ENCODE measurements at places on chromosomes 4 and X. TPM values are rescaled to one million over a fixed set of nuclear protein-coding genes. Genes with fewer than 3 reads are reported as not detected.
A peak's percentile ranks its signal among the peaks of the same experiment; 100 is the strongest.

The GPC4 gene
- total RNA-seq = 34.1 TPM

GRCh38 chr4:77193511-77194102 is 36.6 kb downstream of the CCNG2 start:
- DNase-seq = peak; percentile 46

GRCh38 chr4:75555294-75556164 is at the start of gene ODAPH:
Gene ODAPH, plus strand, starts transcription at chr4:75556066. Its CDS starts 17 bp downstream, at chr4:75556083.
- DNase-seq = no peak

DNA sequence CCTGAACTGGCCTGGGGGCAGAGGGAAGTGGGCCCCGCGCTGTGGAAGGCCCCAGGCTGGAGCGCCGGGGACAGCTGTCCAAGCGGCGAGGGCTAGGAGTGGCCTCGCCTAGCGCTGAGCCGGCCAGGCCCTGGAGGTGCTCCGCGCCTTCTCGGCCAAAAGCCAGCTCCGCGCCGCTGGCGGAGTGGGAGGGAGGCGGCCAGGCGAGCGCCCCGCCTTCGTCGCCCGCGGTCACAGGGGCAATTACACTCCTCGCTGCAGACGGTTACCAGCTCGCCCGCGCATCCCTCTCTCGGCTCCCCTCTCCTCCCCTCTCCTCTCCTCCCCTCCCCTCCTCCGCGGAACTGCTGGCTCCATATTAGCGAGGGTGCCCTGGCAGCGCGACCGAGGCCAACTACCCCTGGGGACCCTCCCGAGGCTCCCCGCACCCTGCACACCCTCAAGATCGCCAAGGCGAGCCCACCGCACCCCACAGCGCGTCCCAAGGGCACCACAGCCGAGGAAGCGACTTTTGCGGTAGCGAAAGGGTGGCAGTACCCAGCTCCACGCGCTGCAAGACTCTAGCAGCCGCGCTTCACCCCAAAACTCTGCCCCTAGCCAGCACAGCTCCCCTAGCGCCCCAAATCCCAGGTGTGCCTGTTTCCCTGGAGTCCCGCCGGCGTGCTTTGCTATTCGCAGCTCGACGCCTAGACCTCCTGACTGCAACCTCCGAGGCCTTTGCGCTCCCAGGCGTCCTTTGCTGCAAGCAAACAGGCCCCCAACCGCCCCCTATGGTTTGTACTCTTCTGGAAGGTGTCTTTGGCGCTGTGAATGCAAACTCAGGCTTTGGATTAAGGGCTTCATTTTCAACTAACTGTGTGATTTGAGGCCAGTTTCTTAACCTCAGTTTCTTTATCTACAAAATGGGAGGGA is 91.4 kb downstream of the BCOR start:
- DNase-seq = peak; percentile 63

GRCh38 chr4:152464030-152464823 is 71.7 kb downstream of the FBXW7 start:
- DNase-seq = no peak

DNA sequence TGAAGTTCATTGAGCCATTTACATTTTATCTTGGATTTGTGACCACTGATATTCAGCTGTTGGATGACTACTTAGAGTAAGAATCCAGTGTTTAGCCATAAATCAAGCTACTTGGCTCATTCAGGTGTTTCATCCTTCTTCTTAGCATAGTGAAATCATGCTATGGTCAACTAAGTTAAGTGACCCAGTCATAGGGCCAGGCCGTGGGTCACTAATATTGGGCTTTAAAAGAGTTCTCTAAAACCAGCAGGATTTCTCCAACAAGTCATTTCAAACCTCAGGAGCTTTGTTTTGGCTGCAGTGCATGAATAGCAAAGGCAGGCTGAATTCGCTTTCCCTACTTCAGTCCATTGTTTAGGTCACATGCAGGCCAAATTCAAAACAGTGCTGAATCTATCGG is 181.0 kb downstream of the MAML3 start:
- peak; percentile 82 for DNase-seq

GRCh38 chrX:2397229-2398063 is 103.3 kb downstream of the DHRSX start:
- DNase-seq = no peak

The MAGED1 gene
- total RNA-seq = 133 TPM

- no peak for DNase-seq
Measured at GRCh38 chr4:19349416-19349815, 902.3 kb upstream of the SLIT2 start.

GRCh38 chr4:186144946-186145569 is 40.6 kb downstream of the FAM149A start:
- peak; percentile 79 for DNase-seq

- DNase-seq = peak; percentile 64
Measured at GRCh38 chr4:156117743-156118142, 164.1 kb upstream of the CTSO start.

The TRAPPC11 gene
- 34.3 TPM for total RNA-seq

The CXCL9 gene
- 0.04 TPM for total RNA-seq

GRCh38 chr4:187780070-187780469 is 215.5 kb upstream of the ZFP42 start:
- no peak for DNase-seq

DNA sequence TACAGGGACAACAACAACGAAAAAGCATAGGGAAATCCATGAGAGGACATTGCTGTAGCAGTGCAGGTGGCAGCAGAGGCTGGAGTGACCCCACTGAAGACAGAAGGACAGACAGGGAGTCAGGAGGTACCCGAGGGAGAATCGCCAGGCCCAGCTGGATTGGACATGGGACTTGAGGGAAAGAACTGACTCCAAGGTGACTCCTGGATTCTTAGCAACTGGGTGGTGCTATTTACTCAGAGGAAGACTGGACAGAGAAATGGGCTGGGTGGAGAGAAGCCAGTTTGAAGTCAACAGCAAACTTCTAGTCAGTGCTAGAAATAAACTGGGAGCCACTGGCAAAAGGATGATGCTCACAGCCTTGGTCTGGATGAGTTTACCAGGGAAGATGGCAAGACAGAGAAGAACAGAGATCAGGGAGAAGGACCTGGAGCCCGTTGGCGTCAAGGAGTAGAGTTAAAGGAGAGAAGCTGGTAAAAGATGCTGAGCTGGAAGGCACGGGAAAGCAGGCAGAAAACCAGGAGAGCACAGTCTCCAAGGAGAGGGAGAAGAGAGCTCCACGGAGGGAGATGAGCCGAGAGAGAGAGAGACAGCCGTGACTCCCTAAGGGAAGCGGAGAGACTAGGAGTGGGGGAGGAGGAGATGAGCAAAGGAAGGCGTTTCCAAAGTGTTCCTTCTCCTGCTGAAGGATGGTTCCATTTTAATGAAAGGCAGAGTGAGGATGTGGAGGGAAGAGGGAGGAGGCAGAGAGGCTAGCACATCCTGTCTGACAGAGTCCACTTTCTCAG is 119.4 kb downstream of the AFAP1 start:
- no peak for DNase-seq

DNA sequence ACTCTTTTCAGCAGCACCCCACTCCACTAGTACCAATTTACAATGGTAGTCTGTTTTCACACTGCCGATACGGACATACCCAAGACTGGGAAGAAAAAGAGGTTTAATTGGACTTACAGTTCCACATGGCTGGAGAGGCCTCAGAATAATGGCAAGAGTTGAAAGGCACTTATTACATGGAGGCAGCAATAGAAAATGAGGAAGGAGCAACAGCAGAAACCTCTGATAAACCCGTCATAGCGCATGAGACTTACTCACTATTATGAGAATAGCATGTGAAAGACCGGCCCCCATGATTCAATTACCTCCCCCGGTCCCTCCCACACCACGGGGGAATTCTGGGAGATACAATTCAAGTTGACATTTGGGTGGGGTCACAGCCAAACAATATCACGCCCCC is 34.1 kb upstream of the MAGEA4 start:
- no peak for DNase-seq

The SYP gene
- 1.2 TPM for total RNA-seq

DNA sequence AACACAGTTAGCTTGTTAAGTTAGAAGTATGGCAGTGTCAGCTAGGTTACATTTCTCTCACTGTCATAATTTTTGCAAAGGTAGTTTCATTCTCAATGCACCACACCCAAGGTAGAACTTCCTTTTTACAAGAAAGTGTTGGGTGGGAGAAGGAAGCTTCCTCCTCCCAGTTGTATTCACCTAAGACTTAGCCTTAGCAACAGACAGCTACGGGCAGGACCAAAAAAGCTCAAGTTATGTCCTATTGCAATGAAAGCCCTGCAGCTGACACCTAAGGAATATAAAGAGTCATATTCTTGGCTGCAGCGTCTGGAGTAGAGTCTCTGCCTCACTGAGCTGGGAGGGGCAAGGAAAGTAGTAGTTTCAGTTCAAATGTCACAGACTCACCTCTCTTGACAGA is 25.1 kb upstream of the PRDM8 start:
- DNase-seq = no peak

DNA sequence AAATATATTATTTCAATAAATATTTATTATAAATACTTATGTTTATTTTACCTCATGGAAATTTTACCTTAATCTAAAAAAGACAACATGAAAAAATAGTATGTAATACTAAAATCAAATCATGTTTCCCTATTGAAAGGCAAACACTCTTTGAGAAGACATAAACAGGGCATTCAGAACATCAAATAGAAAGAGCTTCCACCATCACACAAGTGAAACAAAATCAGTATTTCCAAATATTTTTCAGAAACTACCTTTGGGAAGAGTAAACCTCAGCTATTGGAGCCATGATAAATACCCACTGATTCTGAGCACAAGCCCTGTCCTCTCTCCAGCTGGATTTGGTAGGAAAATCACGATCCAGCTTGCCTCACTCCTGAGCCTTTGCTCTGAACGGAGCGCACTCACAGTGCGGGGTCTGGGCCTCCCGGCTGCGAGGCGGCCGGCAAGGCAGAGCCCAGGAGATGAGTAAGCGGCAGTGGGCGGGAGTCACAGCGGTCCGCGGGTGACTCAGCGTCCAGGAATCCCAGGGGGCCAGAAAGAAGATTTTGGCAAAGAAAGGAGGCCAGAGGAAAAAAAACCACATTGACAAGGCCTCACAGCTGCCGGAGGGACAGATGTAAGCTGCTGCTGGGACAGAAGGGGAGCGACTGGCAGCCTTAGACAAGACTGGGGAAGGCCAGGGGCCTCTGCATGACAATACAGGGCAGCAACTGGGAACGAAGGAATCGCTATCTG is 14.7 kb upstream of the ANXA5 start:
- peak; percentile 95 for DNase-seq

- DNase-seq = peak; percentile 12
Measured at GRCh38 chr4:66693694-66694093, 851.6 kb downstream of the CENPC start.
